ENCODE measurements at places on chromosomes 1 and 21.
A peak's percentile ranks its signal among the peaks of the same experiment; 100 is the strongest.

DNA sequence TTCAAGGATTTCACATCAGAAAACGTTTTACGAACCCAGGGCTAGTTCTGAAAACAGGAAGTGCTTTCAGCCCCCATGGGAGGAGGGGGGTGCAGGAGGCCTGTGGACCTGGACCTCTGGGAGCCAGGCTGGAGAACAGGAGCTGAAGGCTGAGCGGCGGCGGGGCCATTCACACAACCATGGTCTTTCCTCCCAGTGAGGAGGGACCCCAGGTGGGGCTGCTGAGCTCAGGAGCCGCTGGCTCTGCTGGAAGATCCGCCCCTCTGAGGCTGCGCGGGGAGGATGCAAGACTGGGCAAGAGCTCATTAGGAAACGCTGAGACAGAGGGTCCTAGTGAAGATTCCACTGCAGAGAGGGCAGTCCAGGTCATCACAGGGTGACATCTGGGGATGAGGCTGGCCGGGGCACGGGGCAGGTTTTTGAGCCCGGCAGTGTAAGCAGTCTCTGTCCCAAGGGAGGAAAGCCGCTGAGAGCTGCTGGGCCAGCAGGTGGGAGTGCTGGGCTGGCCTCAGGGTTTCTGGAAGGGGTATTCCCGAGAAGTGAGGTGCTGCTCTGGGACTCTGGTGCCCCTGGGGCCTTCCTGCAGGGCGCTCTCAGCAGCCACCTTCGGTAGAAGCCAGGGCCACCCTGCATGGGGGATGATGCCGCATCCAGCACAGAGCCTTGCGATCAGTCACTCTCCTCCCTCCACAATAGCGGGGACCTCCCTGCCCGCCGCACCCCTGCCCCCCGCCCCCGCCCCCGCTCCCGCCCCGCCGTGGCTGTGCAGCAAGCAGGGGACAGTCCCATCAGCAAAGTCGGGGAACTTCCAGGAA lies 7.5 kb downstream of the MX2 start:
- no peak for DNase-seq

- DNase-seq, result no peak
These were observed 12.9 kb upstream of the SELENON start for GRCh38 chr1:25786887-25787759.

GRCh38 chr1:93864175-93864574 lies 14.8 kb downstream of the DNTTIP2 start:
- no peak for DNase-seq

GRCh38 chr1:100584761-100585745 lies 47.1 kb downstream of the GPR88 start:
- DNase-seq, result no peak

GRCh38 chr1:214280386-214281020 lies 456 bp upstream of the SMYD2 start:
- DNase-seq, result peak; percentile 83

DNA sequence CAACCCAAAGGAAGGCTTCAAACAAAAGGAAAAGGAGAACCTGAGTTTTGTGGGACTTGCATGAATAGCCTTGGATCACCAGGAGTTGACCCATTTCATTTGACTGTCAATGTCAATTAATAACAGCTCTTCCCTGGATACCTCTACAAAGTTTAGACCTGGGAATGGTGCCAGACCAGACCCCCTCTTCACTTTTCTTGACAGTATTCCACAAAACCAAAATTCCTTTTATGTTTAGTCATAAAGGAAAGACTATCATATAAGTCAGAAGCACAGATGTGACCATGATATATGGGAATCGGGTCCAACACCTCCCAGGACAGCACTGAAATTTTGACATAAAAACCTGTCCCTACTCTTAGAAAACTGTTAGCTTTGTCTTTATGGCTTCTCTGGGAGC lies 191.8 kb downstream of the LYPLAL1 start:
- DNase-seq, result peak; percentile 59

- DNase-seq, result no peak
These were observed 1092.2 kb downstream of the KCNT2 start for GRCh38 chr1:195516036-195516435.

GRCh38 chr1:195899762-195900352 lies 708.4 kb downstream of the KCNT2 start:
- DNase-seq, result no peak

- DNase-seq, result no peak
These were observed 220.9 kb downstream of the ATG4C start for GRCh38 chr1:63004868-63005267.

GRCh38 chr1:159941591-159942560 lies 3.5 kb downstream of the IGSF9 start:
- DNase-seq, result no peak

- no peak for DNase-seq
These were observed 6.1 kb downstream of the SH2D1B start for GRCh38 chr1:162405800-162406199.

GRCh38 chr21:35223480-35224156 lies 174.5 kb upstream of the RUNX1 start:
- DNase-seq, result no peak

- no peak for DNase-seq
These were observed 269.5 kb downstream of the GRIK3 start for GRCh38 chr1:36764798-36765197.

GRCh38 chr1:22808186-22808675 lies 97.6 kb downstream of the EPHB2 start:
- no peak for DNase-seq

- no peak for DNase-seq
These were observed 21.2 kb upstream of the ADAR start for GRCh38 chr1:154629061-154629674.
